RPMI7951 (cell line): ENCODE measurements at places on chromosomes 3 and 15. TPM values are rescaled to one million over a fixed set of nuclear protein-coding genes. Genes with fewer than 3 reads are reported as not detected.

DNA sequence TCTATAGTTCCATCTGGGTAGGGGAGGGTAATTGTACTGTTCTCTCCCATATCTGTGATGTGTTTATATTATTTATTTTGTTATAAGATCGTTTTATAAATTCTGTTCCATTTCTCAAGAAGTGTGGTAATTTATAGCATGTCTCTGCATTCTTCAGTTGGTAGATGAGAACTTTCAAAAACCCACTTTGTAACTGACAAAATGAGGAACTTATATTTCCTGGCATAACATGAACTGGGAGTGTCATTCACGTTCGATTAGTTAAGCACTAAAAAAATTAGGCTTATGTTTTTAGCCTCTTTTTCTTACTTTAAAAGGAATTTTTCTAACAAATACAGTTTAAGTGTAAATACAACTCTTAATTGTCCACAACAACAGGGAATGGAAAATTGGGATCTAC lies 230.8 kb downstream of the CGGBP1 start:
- DNase-seq, result no peak

DNA sequence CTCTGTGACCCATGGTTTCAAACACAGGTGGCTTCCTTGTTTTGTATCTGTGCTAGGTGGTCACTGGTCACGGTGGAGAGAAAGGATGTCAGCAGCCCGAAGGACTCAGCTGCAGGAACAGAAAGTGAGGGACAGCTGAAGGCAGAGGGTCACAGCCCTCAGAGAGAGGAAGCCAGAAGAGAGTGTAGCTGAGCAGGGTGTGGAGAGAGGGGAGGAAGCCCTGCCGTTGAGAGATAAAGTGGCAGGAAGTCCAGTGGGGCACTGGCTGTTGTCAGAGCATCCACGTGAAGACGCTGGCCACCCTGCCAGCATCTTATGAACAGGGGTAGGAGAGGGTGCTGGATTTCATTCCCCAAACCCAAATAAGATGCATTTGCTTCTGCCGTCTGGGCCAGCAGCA lies 36.9 kb downstream of the LIMD1 start:
- DNase-seq, result no peak

DNA sequence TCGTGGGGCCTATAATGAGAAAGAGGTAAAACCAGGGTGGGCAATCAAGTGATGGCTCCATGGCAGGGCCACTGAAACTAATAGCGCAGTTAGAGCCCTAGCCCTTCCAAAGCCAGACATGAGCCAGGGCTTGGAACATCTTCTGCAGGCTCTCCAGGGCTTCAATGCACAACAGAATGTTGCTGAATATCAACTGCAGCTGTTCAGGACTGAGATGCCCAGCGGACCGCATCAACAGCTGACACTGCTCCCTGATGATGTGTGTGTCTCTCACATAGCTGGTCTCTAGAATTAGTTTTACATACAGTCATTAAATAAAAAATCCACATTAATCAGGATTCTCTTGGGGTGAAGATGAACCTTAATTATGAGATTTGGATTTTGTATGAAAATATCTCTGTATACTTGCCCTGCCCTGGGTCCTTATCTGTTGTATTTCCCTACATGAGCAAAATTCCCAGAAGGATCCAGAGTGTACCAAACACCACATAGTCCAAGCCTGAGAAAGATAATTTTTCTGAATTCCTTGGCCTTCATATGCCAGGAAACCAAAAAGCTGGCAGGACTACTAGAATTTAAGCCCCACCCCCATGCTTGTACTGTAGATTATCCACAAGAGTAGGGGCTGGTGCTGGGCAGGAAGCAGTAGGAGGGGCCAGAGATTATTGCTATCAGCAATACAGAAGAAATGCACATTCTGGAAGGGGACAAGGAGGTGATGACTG lies 7.7 kb upstream of the GOLGB1 start:
- DNase-seq, result peak; percentile 6

GRCh38 chr3:9239680-9240079 lies 9.8 kb downstream of the SRGAP3 start:
- DNase-seq, result no peak

DNA sequence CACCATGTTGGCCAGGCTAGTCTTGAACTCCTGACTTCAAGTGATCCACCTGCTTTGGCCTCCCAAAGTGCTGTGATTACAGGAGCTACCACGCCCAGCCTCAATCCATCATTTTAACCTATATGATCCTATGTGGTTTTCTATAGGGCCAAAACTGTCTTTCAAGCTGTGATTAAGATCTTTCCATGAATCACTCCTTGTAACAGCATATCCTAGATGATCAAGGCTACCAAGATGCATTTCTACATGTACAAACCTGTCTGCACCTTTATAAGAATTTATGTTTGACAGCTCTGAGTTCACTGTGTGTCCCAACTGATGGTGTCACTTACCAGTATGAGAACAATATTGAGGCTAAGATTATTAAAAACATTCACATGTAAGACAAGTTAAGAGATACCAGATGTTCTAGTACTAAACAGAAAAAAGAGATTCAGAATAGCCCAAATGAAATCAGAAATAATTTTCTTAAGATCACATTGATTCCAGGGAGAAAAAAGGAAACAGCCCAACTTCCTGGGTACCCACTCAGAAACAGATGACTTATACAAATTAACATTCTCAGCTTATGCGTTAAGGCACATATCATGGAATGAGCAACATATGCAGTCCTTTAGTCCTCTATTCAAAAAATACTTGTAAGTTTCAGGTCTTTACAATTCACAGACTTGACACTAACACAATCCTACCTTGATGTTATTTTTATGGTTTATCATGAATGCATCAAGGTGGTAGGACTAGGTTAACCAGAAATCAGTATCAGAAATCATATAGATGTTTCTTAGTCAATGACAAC lies 24.8 kb upstream of the PPIB start:
- DNase-seq, result no peak

Gene GABRR3
- not detected in 2 replicates for total RNA-seq

Gene FBXO40
- under 0.01 TPM in 2 replicates for total RNA-seq

DNA sequence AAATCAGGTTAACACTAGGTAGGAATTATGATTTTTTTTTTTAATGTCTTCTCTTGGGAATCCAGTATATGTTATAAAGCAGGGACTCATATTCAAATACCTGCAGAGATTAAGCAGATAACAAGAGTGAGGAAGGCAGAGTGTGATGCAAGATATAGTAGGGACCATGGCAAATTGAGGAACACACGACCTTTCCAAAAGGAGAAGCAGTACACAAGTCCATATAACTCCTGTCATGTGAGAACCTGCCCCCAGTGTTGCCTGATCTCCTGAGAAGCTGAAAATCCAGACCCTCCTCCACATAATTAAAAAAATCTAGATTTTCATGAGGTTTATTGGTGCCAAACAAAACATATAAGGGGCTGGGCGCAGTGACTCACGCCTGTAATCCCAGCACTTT lies 3.6 kb downstream of the RFC4 start:
- DNase-seq, result no peak
